ENCODE measurements at places on chromosomes 3 and 15.

- no peak for DNase-seq
Observed at GRCh38 chr15:33813891-33814290, 154.4 kb upstream of the CHRM5 start.

DNA sequence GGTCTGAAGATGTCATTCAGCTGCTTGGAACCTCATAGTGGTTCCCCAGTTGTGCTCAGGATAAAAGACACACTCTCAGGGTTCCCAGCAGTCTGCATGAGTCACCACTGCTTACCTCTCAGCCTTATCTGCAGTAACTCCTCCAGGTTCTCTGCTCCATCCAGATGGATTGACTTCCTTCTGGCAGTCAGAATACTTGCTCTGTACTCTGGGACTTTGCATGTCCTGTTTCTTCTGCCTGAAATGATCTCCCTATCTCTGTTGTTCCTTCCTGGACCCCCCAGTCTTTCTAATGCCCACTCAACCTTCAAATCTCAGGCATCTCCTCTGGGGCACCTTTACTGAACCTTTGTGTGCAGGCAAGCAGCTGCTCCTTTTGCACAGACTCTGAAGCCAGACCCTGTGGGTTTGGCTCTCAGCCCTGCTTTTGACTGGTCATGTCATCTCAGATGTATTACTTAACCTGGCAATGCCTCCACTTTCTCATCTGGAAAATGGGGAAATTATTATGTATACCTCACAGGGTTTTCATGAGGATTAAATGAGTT, 38.4 kb downstream of the ITPR1 start:
- peak; percentile 62 for DNase-seq

DNA sequence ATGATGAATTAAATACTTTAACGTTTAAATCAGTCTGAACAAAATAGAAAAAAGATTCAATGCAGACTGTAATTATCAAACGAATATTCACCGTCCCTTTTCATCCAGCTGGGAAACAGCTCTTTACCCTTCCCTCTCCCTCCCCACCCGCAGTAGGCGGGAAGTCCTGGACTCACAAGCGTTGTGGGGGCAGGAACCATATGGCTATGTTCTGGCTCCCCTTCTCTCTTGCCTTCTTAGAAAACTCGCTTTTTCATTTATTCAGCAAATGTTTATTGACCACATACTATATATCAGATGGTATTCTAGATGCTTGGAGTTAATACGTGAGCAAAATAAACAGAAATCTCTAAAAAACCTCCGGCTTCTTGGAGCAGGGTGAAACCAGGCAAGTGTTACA, 715 bp upstream of the SCAPER start:
- no peak for DNase-seq

DNA sequence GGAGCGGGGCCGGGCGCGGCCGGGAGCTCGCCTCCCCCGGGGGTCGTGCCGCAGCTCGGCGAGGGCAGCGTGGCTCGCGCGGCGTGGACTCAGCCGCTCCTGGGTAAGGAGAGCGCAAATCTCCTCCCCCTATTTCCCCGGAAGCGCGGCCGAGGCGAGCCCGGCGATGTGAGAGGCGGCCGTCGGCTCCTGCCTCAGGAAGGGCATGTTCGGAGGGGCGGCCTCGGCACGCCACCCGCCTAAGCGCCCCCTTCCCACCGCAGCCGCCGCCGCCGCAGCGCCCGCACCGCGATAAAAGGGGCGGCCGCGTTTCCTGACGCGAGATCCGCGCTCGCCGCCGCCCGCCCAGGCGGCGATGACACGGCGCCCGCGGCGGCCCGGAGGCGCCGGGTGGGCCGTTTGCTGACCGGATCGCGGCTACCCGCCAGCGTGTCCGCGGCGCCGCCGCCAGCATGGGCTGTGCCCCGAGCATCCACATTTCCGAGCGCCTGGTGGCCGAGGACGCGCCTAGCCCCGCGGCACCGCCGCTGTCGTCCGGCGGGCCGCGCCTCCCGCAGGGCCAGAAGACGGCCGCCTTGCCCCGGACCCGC, at the start of gene PDE8A:
Gene PDE8A, plus strand, starts transcription at position 146 of the 590 bp plus-strand sequence. Its CDS starts 307 bp downstream, at position 453.
- no peak for DNase-seq

DNA sequence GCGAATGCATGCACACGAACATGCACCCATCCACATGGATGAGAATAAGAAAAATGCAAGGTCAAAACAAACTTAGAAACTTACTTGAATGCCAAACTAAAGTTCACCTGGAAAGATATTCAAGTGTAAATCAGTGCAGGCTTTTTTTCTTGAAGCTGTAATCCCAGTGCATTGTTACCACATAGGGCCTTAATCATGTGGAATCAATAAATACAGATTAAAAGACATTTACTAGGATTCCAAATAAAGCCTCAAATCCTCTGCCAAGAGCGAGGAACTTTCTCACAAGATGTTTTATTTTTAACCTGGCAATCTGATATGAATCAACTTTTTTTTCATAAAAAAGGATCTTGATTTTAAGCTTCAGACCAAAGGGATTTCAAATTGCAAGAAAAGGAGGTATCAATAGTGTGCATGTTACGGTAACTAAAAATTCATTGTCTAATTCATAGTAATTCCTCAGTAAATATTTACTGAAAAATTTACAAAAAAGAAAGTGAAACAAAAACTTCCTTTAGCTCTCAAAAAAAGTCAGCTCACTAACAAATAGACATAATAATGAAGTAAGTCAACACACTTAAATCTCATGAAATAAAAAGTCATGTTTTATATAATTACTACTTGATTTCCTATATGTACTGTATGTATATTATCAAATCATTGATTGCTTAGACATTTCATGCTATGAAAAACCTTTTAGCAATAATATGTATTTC, 978.6 kb downstream of the PLOD2 start:
- no peak for DNase-seq

DNA sequence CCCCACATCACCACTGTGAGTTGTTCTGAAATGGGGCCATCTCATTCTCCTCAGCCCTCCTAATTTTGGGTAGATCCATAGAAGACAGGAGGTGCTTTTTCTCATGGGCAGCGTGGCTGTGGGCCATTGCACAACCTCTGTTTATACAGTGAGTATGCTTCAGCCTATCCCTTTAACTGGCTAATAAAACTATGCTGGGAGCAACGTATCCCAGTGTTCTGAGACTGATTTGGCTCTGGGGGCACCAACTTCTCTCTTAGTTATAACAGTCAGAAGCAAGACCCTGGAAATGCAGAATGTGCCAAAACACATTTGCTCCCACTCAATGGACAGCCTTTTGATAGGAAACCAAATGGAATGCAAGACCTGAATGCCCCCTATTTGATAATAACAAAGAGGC, 97.1 kb upstream of the ICE2 start:
- no peak for DNase-seq
